ENCODE measurements at places on chromosomes 7 and 10.
A peak's percentile ranks its signal among the peaks of the same experiment; 100 is the strongest.

DNA sequence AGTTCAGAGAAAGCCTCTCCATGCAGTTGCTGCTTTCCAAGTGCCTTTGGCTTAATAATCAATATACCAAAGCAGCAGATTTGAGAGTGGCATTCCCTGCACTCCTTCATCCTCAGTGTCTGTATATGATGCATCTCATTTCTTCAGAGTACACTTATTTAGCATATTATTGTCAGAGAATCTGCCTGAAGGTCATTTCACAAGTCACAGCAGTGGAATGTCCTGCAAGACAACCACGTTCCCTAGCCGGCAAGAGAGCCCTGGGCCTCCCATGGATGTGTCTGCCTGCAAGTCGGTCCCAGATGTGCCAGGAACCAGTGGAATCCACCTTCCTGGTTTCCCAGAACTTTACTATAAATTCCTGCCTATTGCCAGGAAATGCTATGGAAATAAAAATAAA, 289.4 kb upstream of the IGFBP3 start:
- DNase-seq = no peak

- DNase-seq = no peak
Measured at GRCh38 chr10:28559618-28560017, 26.7 kb downstream of the WAC start.

DNA sequence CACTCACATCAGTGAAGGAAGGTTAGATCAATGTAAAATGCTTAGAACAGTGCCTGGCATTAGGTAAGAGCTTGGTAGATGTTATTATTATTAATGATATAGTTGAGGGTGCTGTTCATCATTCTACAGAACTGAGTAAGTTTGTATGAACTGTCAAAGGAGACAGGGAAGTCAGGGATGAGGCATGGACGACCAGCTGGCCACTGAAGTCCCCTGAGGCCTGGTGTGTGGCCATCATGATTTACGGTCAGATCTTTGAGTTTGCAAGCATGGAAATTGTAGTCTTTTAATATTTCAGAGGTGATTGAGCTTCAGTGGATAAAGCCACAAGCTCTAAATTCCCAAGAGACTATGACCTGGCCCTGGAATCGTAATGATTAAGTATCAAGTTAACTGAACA, 6.9 kb downstream of the ARMC3 start:
- DNase-seq = no peak

DNA sequence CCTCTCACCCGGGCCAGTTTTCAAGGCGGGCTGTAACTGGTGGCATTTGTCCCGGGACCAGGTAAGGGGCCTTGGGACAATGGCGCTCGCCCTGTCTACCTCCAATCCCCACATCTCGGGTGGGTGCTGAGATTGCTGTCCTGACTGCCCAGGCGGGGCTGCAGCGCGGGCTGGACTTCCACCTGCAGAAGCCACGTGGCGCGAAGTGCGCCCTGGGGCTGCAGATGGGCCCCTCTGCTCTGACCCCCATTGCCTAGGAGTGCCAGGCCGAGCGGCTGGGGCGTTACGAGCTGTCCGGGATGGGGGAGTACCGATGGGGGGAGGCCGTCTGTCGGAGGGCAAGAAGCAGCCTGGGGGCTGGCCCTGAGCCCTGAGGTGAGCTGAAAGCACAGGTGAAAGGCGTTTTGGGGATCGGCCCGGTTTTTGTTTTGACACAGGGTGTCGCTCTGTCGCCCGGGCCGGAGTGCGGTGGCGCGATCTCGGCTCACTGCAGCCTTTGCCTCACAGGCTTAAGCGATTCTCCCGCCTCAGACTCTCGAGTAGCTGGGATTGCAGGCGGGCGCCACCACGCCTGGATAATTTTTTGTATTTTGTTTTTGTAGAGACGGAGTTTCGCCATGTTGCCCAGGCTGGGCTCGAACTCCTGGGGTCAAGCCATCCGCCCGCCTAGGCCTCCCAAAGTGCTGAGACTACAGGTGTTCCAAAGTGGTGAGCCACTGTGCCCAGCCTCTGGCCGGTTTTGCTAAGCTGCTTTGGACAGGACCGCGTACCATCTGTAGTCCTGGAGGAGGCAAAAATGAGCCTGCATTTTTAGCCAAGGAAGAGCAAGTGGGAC, at the start of gene SFXN2:
Gene SFXN2, plus strand, starts transcription at position 16 of the 835 bp plus-strand sequence. CDS start 12,001 bp downstream, outside the sequence.
- DNase-seq = no peak

DNA sequence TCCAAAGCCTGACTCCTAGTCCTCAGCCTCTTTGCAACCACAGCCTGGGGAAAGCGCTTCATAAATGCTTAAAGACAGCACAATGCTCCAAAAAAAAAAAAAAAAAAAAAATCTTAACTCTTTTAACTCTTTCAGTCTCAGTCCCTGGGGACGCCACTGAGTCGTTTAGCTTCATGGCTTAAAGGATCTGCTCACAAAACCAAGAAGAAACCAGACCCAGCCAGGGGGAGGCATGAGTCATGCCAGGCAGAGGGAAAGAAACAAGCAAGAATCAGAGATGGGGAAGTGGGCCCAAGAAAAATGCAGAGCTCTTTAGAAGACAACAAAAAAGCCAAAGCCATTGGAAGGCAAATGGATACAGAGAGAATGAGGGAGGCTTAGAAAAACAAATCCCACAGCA, 32.5 kb upstream of the DOCK1 start:
- DNase-seq = no peak

GRCh38 chr7:139494835-139495579, 11.5 kb upstream of the KLRG2 start:
- DNase-seq = no peak

DNA sequence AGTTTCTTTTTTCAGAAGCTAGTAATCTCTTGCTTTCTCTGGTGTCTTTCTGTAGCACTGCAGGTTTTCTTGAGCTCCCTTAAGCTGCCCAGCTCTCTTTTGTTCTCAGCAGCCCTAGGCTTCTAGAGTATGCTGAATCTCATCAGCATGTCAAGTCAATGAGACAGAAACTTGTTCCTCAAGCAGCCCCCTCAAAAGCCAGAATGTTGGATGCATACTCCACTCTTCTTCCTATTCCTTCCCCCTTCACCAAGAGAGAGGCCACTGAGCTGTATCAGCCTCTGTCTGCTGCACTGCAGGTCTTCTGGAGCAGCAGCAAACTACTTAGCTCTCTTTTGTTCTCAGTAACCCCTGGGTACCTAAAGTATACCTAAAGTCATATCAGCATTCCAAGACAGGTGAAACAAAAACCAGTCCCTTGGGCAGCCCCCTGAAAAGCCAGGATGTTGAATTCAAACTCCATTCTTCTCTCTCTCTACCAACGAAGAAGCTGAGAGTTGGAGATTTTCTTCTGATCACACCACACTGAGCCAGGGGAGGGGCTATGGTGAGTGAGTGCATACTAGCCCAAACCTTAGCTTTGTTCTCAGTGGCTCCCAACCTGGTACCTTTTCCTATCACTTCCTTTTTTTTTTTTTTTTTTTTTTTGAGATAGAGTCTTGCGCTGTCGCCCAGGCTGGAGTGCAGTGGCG, 73.3 kb upstream of the WAC start:
- DNase-seq = no peak

GRCh38 chr7:139427788-139428187, 55.7 kb downstream of the KLRG2 start:
- no peak for DNase-seq

- DNase-seq = no peak
Measured at GRCh38 chr7:2242541-2243429, 759 bp downstream of the NUDT1 start.

GRCh38 chr10:11478807-11479206, 132.6 kb downstream of the USP6NL start:
- no peak for DNase-seq

DNA sequence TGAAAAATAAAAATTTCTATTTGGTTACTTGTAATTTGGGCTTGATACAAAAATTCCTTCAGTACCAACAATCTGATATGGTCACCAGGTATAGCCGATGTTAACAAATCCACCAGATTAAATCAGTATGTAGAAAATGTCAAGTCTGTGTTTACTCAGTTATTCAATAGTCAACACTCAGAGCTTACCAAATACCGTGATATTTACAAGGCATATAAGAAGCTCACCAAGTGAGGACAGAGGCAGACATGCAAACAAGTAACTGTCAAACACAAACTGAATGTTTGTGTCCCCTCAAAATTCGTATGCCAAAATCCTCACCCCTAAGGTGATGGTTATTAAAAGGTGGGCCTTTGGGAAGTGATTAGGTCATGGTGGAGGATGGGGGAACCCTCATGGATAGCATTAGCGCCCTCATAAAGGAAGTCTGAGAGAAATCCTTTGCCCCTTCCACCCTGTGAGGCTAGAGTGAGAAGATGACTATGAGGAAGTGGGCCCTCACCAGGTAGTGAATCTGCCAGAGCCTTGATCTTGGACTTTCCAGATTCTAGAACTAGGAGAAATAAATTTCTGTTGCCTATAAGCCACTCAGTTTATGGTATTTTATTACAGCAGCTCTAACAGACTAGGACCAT, 63.1 kb downstream of the TES start:
- no peak for DNase-seq

DNA sequence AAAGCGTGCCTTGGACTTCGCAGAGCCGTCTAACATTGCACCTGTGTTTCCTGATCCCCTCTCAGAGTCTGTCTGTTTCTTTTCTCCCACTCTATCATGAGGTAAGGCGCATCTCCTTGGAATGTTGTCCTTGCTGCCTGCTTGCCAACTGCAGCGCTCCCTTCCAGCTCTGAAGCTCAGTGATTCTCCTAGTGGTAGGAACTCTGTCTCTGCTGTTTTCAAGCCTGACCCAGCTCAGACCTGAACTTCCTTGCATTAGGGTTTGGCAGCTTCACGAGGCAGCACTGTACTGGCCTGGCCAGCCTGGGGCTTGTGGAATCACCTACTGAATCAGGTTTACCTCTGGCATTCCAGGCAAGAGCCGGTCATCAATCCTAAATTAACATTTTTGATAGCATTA, 123.9 kb downstream of the CREB5 start:
- DNase-seq = no peak

GRCh38 chr10:102791754-102792395, 45.3 kb downstream of the CYP17A1 start:
- DNase-seq = no peak

DNA sequence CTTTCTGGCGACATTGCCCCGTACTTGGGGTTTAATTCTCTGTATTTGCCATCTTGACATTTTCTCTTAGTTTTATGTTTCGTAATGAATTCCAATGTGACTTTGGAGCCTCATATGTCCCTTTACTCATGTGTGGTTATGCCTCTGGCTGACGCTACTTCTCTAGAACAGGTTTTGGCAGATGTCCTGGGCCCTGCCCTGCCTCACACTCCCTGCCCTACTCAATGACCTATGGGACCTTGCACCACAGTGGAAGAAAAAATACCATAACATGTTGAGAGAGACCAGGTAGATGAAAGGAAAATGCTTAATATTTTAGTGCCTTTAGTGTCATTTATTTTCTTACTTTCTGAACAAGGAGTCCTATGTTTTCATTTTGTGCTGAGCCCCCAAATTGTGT, 400.5 kb downstream of the TFEC start:
- no peak for DNase-seq

DNA sequence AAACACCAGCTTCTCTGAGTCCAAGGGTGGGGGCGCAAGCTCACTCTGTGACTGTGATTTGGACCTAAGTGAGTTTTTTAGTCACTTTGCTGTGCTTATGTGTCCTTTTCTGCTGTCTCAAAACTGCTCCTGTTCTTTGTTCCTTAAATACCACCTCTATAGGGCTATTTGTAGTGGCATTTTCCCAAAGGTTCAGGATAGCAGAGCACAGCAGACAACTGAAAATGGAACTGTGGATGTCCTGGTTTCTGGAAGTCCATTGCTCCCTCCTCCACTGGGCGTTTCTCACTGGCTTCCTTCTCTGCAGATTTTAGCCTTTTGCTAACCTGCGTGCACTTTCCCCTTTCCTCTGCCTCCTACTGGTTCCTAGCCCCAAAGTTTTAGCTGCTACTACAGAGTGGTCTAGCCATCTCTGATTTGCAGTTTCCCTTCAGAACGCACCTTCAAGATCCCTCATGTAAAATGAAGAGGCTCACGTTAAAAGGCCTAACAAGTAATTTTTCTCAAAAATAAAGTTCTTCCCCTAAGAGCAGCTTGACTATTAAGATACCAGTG, 25.6 kb downstream of the BLVRA start:
- no peak for DNase-seq

DNA sequence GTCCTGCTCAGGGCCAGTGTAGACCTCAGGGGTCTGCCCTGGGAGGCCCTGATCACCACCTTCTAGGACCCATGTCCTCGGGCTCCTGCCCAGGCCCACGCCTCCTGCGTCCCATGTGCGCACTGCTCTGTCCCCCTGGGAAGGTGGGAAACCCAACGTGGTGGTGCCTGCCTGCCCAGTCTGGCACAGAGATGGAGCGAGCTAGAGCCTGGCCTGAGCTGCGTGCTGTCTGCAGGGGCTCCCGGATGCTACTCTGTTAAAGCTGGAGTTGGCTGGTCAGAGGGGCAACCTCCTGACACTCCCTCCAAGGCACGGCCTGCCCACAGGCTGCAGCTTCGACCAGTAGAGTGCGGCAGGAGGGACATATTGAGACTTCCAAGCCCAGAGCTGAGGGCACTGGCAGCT, 171.7 kb downstream of the DNAJB6 start:
- DNase-seq = no peak

GRCh38 chr10:89347701-89348457, 20.1 kb downstream of the IFIT3 start:
- no peak for DNase-seq

- peak; percentile 32 for DNase-seq
Measured at GRCh38 chr10:102596506-102596971, 47.7 kb upstream of the TRIM8 start.

DNA sequence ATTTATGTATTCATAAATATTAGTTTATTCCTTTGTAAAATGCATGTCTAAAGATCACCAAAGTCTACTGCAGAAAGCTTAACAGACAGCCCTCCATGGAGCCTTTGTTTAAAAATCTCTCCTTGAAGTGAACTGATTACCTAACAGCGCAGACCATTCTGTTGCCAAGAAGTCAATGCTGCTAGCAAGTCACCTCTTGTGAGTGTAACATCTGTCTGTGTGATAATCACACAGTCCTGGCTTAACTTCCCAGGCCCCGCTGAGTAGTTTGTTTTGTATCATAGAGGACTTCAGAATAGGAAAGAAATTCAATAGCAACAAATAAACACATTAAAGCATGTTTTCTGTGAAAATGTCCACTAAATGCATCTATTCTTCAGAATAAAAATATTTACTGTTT, 435.3 kb upstream of the IGFBP3 start:
- DNase-seq = no peak

DNA sequence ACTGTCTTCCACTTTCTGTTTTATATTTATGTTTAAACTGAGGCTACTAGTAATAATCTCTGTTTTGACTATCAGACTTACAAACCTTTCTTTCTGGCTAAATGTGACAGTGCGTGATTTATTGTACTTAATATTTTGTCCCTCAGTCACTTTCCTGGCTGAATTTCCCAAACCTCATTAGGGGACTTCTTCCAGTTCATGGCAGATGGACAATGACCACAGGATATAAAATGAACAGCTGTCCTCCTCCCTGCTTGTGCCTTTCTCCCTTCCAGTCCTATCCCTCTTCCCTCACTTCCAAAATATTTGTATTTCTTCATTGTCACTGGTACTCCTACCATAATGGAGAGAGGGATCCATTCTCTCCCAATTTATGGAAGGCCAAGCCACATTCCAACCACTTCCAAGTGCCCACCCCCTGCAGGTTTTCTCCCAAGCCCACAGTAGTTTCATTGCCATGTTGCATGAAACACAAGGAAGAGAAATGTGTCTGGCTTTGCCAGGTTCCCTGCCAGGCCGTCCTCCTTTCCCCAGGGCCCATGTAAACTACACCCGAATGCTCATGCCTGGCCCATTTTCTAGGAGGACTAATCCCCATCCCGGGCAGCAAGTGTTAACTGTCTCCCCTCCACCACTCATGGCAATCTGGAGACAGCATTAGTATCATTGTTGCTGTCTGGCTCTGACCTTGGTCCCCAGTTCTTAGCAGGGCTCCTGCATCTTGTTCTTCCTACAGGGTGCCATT, 269.5 kb upstream of the SLC26A5 start:
- no peak for DNase-seq

GRCh38 chr7:37352974-37353948, 95.4 kb downstream of the ELMO1 start:
- DNase-seq = no peak
